M059J (cell line): ENCODE measurements at places on chromosomes 16 and 17.

- peak; percentile 43 for DNase-seq
Measured at GRCh38 chr16:2212362-2213324, 2.0 kb upstream of the BRICD5 start.

- DNase-seq: peak; percentile 62
Measured at GRCh38 chr16:5024632-5025031, 9.1 kb downstream of the NAGPA start.

- DNase-seq: no peak
Measured at GRCh38 chr16:59242556-59242955, 508.4 kb upstream of the GOT2 start.

DNA sequence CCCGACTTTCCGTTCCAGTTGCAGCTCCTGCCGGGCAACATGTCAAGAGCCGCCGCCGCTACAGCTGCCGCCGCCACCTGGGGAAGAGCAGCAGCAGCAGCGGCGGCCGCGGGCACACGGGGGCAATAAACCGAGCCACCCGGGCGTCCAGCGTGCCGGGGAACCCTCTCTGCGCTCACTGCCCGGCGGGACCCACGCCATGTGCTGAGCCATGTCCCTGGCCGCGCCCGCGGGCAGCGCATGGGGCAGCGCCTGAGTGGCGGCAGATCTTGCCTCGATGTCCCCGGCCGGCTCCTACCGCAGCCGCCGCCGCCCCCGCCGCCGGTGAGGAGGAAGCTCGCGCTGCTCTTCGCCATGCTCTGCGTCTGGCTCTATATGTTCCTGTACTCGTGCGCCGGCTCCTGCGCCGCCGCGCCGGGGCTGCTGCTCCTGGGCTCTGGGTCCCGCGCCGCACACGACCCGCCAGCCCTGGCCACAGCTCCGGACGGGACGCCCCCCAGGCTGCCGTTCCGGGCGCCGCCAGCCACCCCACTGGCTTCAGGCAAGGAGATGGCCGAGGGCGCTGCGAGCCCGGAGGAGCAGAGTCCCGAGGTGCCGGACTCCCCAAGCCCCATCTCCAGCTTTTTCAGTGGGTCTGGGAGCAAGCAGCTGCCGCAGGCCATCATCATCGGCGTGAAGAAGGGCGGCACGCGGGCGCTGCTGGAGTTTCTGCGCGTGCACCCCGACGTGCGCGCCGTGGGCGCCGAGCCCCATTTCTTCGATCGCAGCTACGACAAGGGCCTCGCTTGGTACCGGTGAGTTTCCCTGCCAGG is 604 bp downstream of the HS3ST3B1 start:
- peak; percentile 27 for DNase-seq

- no peak for DNase-seq
Measured at GRCh38 chr16:2235695-2236336, 428 bp upstream of the DNASE1L2 start.

DNA sequence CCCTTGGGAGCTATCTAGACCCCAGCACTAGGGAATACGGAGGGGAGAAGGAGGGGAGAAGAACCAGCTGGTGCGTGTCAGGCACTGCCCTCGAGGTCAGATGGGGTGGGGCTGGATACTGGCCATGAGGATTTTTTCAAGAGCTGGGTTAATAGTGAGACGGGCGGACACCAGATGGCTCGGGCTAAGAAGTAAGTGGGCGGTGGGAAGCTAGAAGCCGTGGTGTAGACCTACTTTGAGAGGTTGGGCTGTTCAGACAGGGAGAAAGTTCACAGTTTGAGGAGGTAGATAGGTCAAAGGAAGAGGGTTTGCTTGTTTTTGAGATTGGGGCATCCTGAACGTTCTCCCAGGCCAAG is 303.8 kb downstream of the SEC14L1 start:
- no peak for DNase-seq

DNA sequence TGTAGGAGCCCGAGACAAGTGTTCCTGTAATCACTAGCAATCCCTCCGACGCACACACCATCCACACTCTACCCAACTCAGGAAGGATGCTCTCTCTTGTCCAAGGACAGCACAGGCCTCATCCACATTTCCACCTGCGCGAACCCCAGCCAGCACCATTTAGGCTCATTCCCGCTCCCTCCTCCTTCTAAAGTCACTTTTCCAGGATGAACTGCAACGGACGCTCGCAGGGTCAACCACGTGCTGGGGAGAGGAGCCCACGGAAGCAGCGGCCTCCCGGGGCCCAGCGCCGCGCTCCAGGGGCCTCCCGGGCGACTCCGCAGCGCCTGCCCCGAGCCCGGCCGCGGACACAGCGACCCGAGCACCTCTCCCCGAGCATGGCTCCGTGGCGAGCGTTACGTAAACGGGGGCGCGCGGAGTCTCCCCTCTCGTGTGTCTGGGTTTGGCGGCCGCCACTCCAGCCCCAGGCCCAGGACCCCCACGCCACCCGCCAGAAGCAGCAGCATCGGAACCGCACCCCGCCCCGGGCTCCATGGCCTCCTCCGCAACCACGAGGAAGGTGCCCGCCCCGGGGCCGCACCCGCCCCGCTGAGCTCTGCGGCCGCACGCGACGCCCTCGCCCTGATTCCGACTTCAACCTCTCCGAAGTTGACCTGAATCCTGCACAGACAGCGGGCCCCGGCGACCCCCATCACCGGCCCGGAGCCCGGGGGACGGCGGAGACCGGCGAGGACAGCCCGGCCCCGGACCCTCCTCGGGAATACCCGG is 668 bp downstream of the USP36 start:
- DNase-seq: peak; percentile 32

GRCh38 chr17:31134576-31134975 is 39.8 kb downstream of the NF1 start:
- DNase-seq: no peak

DNA sequence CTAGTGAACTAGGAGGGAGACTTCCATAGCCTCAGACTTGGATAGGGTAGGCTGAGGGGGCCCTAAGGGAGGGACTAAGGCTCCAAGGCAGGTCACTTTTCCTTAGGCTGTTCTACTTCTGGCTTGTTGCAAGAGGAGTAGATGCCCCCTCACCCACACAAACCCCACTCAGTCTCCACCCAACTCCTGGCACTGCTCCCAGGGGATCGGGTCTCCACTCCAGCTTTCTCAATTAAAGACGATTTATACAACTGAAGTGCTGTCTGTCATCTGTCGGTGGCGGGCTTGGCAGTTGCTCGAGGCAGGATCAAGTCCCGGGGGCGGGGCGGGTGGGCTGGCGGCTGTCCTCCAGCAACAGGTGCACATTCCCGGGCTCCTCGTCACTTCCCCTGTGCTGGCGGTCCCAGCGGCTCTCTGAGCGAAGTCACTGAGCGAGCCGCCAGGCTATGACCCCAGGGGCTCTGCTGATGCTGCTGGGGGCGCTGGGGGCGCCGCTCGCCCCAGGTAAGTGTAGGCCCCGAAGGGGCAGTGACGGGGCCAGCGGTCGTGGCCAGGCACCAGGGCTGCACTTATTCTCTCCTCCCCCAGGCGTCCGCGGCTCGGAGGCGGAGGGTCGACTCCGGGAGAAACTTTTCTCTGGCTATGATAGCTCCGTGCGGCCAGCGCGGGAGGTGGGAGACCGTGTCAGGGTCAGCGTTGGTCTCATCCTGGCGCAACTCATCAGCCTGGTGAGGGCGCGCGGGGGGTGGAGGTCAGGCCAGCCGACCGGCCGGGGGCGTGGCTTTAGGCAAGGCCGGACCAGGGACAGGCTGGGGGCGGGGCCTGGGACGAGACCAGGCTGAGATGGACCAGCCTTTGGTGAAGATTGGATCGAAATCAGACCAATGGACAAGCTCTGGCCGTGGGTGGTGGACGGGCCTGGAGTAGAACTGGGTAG is at the start of gene CHRNB1:
Gene CHRNB1, plus strand, starts transcription at position 380 of the 937 bp plus-strand sequence. Its CDS starts 67 bp downstream, at position 447.
- DNase-seq: peak; percentile 61

- peak; percentile 92 for DNase-seq
Measured at GRCh38 chr16:86509759-86510464, 415 bp upstream of the FOXF1 start.

- peak; percentile 46 for DNase-seq
Measured at GRCh38 chr17:66995944-66996343, 31.4 kb downstream of the CACNG4 start.

DNA sequence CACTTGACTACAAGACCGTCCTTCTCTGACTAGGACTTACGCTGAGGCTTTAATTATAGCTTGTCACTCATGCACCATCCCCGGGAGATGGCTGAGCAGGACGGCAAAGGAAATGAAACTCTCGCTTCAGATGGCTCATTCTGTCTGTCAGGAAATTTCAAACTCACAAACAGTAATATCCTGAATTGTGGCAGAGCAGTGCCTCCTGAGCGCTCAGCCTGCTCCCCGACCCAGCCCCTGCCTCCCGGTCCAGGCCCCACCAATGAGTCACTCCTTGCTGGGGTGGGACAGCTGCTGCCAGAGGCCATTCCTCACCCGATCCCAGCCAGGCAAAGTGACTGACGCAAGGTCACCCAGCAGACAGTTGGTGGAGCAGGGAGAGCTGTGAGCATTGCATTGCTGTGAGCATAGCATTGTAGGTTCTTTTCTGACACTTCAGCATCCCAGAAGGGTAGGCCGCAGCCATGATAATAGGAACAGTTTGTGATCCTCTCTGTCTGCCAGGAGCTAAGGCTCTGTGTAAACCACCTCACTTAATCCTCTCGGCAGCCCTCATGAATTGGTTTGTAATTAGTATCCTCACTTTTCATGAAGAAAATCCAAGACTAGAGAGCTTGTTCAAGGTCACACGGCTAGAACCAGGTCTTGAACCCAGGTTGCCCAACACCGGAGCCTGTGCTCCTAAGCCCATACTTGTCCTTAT is 20.9 kb downstream of the CCDC182 start:
- DNase-seq: peak; percentile 41

- DNase-seq: no peak
Measured at GRCh38 chr17:33730131-33730530, 437.0 kb upstream of the ASIC2 start.

DNA sequence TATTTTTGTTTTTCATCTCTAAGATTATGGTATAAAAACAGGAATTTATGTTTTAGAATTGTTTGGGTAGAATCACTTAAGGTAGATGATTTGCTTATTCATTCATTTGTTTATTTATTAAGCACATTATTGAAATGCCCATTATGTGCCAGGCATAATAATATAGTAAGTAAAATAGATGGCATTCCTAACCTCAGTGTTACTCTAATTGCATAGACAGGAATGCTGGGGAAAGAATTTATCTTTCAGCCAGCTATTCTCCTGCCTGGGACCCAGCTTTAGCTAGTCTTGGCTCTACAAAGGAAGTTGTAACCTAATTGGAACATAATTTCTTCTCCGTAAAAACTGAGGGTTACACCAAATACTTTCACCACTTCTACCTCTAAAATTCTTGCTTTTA is 44.6 kb downstream of the NFAT5 start:
- DNase-seq: peak; percentile 20

- DNase-seq: peak; percentile 73
Measured at GRCh38 chr16:88773812-88774291, 11.2 kb downstream of the PIEZO1 start.

DNA sequence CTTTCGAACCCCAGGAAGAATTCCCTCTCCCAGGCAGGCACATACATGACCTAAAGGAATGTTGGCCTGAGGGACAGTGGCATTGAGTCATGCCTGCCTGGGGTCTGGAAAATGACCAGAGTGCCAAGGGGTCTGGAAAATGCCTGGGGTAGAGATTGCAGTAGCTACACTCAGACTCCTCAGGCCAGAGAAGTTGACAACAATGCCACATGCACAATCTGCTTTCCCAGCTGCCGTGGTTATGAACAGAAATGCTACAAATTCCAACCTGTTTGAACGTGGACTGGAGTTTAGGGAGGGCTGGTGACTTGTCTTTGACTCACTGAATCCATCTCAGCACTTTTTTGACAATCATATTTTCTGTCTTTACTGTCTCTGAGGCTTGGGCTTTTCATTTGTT is 250.0 kb downstream of the ABCC12 start:
- peak; percentile 99 for DNase-seq

- no peak for DNase-seq
Measured at GRCh38 chr16:55540221-55540620, 26.3 kb upstream of the CAPNS2 start.

DNA sequence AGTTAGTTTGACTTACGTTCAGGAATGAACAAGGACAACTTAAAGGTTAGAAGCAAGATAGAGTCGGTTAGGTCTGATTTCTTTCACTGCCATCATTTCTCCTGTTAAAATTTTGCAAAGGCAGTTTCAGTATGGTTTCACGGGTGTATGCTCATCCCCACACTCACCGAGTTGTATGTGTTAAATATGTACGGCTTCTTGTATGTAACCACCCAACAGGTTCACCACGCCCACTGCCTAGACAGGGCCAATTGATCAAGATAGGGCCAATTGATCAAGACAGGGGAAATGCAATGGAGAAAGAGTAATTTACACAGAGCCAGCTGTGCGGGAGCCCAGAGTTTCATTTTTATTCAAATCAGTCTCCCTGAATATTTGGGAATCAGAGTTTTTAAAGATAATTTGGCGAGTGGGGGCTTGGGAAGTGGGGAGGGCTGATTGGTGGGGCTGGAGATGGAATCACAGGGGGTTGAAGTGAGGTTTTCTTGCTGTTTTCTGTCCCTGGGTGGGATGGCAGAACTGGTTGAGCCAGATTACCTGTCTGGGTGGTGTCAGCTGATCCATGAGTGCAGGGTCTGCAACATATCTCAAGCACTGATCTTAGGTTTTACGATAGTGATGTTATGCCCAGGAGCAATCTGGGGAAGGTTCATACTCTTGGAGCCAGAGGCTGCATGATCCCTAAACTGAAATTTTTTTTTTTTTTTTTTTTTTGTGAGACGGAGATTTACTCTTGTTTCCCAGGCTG is 62.4 kb upstream of the PLCG2 start:
- DNase-seq: no peak

DNA sequence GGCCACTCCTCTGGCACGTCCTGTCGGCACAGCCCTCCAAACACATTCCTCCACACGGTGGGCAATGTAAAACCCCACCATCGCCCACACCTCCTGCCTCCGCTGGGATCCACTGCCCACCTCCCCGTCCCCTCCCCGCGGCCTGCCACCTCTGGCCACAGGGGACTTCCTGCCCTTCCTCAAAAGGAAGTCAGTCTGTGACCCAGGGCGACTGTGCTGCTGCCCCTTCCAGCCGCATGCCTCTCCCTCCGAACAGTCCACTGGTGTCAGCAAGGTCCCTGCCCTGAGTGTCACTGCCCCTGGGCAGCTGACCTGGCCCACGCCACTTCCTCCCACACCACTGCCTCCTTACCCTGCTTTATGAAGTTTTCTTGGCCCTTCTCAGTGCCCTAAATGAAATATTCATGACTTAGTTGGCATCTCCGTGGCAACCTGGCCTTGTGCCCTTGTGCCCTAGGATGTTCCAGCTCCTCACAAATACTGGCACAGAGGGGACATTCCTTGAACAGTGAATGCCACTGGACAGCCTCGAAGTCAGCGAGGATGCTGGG is 2.0 kb downstream of the PLD6 start:
- peak; percentile 43 for DNase-seq

GRCh38 chr16:7638306-7638705 is 305.7 kb downstream of the RBFOX1 start:
- no peak for DNase-seq

- DNase-seq: no peak
Measured at GRCh38 chr16:64136743-64137142, 985.1 kb downstream of the CDH11 start.

DNA sequence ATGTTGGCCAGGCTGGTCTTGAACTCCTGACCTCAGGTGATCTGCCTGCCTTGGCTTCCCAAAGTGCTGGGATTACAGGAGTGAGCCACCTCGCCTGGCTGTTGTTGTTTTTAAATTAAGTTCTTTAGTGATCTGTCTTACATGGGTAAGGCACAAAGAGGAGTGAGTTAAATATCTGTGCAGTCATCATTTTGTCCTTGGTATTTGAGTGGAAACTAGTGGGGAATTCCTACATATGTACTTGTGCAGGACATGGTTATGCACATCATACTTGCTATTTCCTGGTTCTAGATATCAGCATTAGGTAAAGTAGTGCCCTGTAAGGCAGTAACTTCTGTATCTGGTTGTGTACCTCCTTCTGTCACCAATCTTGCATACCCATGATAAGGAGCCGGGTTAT is 3.7 kb downstream of the KPNB1 start:
- no peak for DNase-seq
